ENCODE measurements at places on chromosomes 11 and 22.

- DNase-seq = no peak
These were observed 666 bp downstream of the SLC25A18 start for GRCh38 chr22:17563936-17564391.

- no peak for DNase-seq
These were observed 50.4 kb downstream of the DENND5A start for GRCh38 chr11:9214765-9215164.

DNA sequence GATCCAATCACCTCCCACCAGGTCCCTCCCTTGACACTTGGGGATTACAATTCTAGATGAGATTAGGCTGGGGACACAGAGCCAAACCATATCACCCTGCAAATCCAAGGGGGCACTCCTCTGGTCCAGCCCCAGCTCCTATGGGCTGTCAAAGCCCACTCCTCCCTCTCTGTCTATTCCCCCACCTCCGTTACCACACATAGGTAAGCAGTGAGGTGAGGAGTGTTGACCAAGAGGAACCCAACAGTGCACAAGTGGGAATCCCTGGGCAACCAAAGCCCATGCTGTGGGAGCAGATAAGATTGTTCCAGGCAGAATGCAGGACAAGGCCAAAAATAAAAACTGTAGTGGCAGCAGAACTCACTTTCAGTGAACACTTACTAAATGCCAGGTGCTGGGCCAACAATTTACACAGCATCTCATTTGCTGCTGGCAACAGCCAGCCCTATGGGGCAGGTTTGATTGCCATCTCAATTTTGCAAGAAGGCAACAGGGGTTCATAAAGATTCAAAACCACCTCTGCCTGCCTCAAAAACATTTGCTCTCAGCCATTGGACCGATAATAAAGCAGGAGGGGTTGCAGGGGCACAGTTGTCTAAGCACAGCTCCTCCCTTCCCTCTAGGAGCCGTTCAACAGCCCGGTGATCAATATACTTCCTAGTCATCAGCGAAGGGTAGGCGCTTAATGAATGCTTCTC lies 8.9 kb downstream of the SDF2L1 start:
- no peak for DNase-seq

DNA sequence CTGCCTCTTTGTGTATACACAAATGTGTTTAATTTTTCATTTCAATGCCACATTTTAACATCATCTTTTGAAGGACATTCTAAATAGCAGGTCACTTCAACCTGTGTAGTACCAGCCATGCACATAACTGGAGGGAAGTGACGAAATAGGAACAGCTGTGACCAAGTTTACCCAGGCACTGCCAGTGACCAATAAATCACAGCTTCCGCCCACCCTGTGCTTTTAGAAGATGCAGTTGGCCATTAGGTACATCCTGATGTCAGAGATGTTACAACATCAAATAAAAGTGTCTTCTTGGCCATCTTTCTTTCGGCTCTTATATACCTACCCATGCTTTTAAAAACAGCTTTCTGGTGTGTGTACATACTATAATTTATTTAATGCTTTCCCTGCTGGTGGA lies 7.8 kb downstream of the LDLRAD3 start:
- no peak for DNase-seq

- no peak for DNase-seq
These were observed 37.3 kb upstream of the TECTA start for GRCh38 chr11:121063728-121064127.

DNA sequence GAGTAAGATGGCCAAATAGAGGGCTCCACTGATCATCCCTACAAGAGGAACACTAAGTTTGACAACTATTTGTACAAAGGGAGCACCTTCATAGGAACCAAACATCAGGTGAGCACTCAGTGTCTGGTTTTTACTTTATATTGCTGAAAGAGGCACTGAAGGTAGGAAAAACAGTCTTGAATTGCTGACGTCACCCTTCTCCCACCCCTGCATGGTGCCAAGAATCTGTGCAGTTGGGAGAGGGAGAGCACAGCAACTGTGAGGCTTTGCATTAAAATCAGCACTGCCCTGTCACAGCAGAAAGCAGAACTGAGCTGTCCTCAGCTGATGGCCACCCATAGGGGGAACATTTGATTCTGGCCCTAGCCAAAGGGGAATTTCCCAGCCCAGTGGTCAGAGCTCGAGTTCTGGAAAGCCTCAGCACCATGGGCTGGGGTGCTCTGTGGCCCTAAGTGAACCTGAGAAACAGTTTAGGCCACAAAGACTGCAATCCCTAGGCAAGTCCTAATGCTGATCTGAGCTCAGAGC lies 37.9 kb downstream of the PIWIL3 start:
- no peak for DNase-seq

- no peak for DNase-seq
These were observed 11.6 kb downstream of the SREBF2 start for GRCh38 chr22:41844513-41844912.

DNA sequence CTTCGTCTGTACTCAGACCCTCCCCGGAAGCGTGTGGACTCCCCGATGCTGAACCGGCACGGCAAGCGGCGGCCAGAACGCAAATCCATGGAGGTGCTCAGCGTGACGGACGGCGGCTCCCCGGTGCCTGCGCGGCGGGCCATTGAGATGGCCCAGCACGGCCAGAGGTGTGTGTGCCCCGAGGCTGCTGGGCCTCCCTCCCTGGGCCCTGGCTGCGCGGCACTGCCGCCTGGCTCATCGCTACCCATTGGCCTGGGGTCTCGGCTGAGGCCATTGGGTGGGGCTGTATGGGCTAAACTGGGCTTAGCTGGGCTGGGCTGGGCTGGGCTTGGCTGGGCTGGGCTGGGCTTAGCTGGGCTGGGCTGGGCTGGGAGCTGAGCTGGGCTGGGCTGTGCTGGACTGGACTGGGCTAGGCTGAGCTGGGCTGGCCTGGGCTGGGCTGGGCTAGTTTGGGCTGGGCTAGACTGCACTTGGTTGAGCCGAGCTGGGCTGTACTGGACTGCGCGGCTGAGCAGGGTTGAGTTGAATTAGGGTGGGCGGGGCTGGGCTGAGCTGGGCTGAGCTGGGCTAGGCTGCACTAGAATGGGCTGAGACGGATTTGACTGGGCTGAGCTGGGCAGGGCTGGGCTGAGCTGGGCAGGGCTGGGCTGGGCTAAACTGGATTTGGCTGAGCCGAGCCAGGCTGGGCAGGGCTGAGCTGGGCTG lies 40.7 kb downstream of the MOB2 start:
- no peak for DNase-seq

GRCh38 chr11:44143987-44144909 lies 48.8 kb downstream of the EXT2 start:
- no peak for DNase-seq

GRCh38 chr11:42462558-42463310 lies 849.1 kb upstream of the API5 start:
- DNase-seq = no peak

- no peak for DNase-seq
These were observed at the start of gene MRGPRX2 for GRCh38 chr11:19060629-19061028. Gene MRGPRX2 (minus strand): TSS chr11:19060717. CDS start chr11:19056402, 4,315 bp downstream.

- no peak for DNase-seq
These were observed 11.0 kb downstream of the PTPRJ start for GRCh38 chr11:47991266-47991830.

DNA sequence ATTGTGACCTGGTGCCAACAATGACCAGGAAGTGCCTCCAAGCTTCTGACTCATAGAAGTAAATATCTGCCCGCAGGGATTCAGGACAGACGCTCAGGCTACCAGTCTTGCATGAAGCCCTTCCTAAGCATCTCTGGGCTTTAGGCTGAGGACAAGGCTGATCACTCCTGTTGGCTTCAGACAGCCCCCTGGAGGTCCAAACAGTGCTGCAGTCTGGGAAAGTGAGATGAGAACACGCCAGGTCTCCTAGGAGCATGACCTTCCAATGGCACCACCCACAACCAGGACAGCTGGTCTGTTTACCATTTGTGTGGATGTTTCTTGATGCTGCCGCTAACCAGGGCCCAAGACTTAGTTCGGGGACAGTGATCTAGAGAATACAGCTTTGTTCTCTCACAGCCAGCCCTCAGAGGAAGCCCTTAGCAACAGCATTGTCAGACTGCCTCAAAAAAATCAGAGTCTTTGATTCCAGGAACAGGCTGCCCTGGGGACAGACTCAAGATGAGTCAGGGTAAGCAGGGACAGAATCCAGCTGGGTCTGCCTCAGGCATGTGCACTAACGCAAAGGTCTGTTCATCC lies 111.2 kb downstream of the ZNF280B start:
- no peak for DNase-seq

DNA sequence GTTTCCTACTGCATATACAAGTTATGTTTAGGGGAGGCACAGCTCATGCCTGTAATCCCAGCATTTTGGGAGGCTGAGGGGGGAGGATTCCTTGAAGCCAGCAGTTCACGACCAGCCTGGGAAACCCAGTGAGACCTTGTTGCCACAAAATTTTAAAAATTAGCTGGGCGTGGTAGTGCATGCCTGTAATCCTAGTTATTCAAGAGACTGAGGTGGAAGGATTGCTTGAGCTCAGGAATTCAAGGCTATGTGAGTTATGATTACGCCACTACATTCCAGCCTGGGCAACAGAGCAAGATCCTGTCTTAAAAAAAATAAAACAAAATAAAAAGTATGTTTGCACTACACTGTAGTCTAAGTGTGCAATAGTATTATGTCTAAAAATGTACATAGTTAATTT lies 108.8 kb upstream of the TEAD1 start:
- DNase-seq = no peak

DNA sequence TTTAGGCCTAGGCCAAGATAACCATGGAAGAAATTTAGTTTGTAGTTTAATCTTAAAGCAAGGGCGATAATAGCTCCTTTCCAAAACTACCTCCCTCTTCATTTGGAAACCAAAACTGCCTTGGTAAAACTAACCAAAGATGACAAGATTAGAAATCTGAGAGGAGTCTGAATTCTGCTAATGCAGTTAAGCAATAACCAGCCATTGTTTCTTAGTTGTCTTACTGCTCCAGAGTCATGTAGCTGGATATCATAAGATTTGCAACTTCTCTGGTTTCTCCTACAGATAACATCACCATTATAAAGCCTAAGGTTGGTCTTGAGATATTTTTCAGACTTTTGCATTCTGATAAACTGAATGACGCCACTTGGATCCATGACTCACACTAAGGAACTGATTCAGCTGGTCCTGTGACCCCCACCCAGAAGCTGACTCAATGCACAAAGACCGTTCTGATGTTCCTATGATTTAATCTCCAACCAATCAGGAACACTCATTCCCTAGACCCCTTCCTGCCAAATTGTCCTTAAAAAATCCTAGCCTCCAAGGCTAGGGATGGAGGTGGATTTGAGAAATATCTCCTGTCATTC lies 200.8 kb downstream of the LUZP2 start:
- DNase-seq = no peak

- peak; percentile 50 for DNase-seq
These were observed at the start of gene CHKA for GRCh38 chr11:68121067-68121899. Gene CHKA (minus strand): TSS chr11:68121388. CDS start chr11:68121177, 211 bp downstream.

DNA sequence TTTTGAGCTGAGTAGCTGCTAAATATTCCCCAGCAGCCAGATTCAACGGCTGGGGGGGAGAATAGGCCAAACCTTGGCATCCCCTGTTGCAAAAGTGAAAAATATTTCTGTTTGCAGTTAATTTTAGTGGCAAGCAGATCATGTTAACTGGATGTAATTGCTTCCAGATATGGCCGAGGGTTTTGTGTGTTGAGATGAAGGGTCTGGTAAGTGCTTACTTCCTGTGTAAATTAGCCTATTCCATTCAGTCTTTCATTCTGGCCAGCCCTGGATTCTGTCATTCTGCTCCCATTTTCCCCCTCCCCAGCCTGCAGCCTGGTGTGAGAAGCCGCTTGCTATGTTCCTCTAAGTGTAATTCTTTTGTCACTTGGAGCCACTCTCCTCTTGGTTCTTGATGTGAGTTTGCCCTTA lies 17.4 kb downstream of the ZBTB16 start:
- no peak for DNase-seq

DNA sequence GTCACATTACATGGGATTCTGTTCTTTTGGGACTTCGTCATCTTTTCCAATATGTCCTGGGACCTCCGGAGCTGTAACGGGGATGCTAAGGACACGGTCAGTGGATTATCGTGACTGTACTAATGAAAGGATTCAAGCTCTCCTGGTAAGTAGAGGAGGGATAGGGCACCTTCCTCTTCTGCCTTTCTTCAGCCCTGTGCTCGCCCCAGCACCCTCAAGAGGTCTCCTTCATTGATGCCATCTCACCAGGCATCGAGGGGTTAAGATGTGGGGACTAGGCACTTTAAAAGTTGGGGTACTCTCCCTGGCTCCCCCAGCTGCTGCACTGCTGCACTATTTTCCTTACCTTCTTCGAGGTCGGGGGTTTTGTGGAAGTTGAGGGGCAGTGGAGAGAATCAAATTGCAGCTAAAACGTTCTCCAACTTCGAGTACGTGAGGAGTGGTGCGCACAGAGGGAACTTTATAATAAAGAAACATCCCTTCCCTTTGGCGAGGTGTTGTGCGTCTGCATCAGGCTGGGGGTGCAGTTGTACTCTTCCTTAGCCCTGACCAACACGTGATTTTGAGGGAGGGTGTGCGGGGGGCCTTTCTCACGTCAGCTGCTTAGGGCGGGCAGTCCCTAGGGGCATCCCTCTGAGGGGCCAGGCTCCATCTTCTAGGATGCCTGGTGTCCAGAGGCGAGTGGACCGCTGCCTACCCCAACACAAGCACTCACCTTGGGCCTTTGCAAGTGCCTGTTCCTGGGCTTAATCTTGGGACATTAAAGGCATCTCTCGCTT lies 96.1 kb downstream of the GRAMD1B start:
- no peak for DNase-seq

GRCh38 chr22:30605449-30606110 lies 1.4 kb upstream of the TCN2 start:
- DNase-seq = peak; percentile 33

- no peak for DNase-seq
These were observed 139.4 kb downstream of the TEAD1 start for GRCh38 chr11:12813371-12814225.

GRCh38 chr22:32919629-32920028 lies 118.1 kb downstream of the TIMP3 start:
- no peak for DNase-seq

GRCh38 chr11:95592471-95592870 lies 197.1 kb downstream of the FAM76B start:
- no peak for DNase-seq

DNA sequence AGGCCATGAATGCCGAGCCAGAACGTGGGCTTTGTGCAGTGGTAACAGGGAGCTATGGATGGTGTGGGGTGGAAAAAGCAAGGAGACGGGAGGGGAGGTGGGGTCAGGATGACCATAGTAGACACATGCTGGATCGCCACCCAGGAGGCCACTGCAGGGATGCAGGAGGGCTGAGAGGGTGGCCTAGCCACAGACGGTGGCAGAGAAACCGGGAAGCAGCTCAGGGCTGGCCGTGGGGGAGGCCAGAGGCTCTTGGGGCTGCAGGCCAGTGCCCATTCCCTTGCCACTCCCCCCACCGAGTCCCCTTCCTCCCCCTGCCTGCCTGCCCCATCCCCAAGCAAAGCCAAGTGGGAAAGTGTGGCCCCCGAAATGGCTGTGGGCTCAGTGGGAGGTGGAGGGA lies 59.1 kb upstream of the TCF20 start:
- no peak for DNase-seq

- DNase-seq = no peak
These were observed 79.5 kb downstream of the TIMP3 start for GRCh38 chr22:32880893-32881596.
